Muscle of arm (tissue), 14 donors: ENCODE measurements at places on chromosomes 13 and 19. TPM values are rescaled to one million over a fixed set of nuclear protein-coding genes. Genes with fewer than 3 reads are reported as not detected.

Gene RUBCNL
- polyA plus RNA-seq, result 2.7 TPM

Gene HCST
- polyA plus RNA-seq, result 5.1 TPM

Gene LIM2
- not detected for polyA plus RNA-seq

Gene SSBP4
- 82.8 TPM for polyA plus RNA-seq

Gene RNF225
- polyA plus RNA-seq, result not detected

Gene MISP
- polyA plus RNA-seq, result 0.12 TPM

Gene ZIC5
- polyA plus RNA-seq, result not detected

Gene SBK2
- polyA plus RNA-seq, result 4.0 TPM

Gene LRRC25
- 1.5 TPM for polyA plus RNA-seq

Gene ZNF829
- polyA plus RNA-seq, result 4.5 TPM

Gene KIR2DL1
- not detected for polyA plus RNA-seq

Gene FUT1
- polyA plus RNA-seq, result 0.95 TPM

Gene ZNF28
- 9.6 TPM for polyA plus RNA-seq

Gene ZNF93
- 9.9 TPM for polyA plus RNA-seq

Gene FLT1
- 17.1 TPM for polyA plus RNA-seq

Gene SULT2B1
- polyA plus RNA-seq, result 13.1 TPM
